Endodermal cell (in vitro differentiated cells): ENCODE measurements at places on chromosomes 11 and 22.

DNA sequence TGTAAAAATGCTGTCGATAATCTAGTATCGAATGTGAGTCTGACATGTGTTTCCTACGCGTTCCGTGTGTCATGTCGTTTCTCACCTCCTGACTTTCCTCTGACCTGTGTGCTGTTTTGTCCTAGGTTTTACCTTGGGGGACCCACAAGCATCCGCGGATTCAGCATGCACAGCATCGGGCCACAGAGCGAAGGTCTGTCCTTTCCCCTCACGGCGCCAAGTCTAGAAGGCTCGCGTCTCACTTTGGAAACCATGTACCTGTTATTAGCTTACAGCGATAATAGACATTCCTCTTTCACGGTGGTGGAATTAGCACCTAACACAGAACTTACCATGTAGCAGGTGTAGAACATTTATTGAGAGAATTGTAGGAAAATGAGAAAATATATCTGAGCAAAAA lies 28.6 kb downstream of the SAMM50 start:
- DNase-seq = no peak

DNA sequence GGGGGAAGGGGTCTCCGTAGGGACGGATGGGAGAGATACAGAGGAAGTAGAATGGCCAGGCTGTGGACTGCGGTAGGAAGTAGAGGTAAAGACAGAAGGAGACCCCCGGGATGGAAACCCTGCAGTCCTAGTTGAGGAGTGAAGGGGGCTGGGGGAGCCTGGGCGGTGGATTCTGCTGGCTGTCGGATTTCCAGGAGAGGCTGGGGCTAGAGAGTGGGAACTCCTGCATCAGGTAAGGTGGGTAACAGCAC lies 727 bp upstream of the SCARF2 start:
- no peak for DNase-seq

DNA sequence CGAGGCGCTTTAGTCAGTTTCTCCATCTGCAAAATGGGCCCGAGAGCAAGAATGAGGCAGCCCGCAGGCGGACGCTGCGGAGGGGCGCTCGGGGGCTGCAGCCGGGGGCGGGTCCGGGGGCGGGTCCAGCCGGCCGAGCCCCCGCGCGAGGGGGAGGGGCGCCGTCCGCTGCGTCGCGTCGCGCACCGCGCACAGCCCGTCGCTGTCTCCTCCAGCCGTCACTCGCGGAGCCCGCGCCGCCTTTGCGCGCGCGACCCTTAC lies 282 bp downstream of the PC start:
- DNase-seq = no peak

DNA sequence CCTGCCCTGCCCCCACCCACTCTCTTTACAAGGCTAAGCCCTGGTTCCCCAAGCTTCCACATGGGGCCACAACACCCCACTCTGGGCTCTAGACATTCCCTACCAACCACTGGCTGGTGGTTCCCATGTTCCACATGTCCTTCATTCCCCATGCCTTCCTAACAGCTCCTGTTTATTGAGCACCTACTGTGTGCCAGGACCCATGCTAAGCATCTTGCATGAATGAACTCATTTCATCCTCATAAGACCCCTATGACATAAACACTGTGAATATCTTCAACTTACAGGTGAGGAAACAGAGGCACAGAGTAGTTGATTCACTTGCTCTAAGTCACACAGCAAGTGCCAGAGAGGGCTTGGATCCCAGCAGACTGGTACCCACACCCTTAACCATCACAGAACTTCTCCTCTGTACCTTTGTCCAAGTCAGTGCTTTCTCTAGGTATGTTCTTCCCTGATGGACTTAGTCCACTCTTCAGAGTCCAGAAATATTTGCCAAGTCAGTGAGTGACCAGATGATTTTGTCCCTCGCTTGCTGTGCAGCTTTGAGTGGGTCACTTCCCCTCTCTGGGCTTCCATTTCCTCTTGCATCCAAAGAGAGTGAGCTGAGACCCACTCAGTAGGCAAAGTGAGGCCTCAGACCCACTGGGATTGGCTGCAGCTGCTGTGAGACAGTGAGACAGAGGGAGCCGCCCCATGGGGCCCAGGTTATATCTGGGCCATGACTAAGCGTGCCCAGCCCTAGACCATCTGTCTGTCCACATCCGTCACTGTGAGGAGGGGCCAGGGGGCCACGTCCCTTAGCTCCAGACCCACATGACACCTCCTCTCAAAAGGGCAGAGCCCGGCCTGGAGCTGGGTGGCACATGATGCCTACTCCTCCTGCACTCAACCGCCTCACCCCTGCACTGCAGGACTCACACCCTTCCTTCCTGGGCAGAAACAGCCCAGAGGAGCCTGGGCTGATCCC lies 132.4 kb downstream of the MN1 start:
- peak; percentile 68 for DNase-seq

- DNase-seq = peak; percentile 97
Measured at GRCh38 chr11:69915501-69916250, 96.5 kb upstream of the FGF3 start.

GRCh38 chr11:13184295-13184794 lies 93.2 kb upstream of the BMAL1 start:
- DNase-seq = no peak

GRCh38 chr11:5136261-5136660 lies 1.9 kb downstream of the OR52A5 start:
- no peak for DNase-seq

GRCh38 chr11:65141896-65142494 lies 7.7 kb upstream of the SYVN1 start:
- DNase-seq = peak; percentile 9

GRCh38 chr22:42256930-42257329 lies 13.5 kb downstream of the TCF20 start:
- DNase-seq = no peak

DNA sequence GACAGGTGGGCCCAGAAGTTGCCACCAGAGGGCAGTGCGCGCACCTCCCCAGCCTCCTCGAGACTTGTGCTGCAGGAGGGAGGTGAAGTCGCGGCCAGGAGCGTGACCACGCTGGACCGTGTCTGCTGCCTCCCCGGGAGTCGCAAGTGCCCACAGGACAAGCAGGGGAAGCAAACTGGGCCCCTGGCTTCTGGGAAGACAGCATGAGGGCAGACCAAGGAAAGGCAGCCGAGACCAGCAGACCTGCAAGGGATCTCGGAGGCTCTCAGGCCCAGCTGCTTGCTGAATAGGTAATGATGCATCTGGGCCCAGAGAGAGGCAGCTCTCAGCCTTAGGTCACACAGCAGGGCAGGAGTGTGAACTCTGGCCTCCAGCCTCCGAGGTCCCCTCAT lies 17.0 kb upstream of the IL2RB start:
- DNase-seq = peak; percentile 95

DNA sequence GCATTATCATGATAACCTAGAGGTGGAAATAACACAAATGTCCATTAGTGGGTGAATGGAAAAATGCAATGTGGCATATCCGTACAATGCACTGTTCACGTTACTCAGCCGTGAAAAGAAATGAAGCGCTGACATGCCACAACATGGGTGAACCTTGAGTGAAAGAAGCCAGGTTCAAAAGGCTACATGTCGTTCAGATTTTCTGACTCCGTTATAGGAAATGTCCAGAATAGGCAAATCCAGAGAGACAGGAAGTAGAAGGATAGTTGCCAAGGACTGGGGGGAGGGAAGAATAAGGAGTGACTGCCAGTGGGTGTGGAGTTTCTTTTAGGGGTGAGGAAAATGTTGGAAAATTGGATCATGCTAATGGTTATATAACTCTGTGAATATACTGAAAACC lies 133.8 kb downstream of the ATXN10 start:
- DNase-seq = no peak

DNA sequence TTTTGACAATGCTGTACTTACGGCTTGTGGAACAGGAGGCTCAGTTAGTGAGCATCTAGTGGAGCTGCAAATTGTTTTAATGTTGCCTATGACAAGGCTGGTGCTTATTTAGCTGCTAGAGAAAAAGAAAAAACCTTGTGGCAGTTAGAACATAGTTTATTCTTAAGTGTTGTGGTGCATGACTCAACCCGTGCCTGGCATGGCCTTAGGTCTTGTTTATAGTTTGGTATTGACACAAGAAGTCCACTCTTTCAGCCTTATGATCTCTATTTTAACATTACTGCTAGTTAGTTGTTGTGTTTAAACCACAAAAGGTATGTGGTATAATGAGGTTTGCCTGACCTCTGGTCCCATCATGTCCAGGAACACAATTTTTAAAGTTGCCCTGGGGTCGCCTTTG lies 744.6 kb downstream of the FAM181B start:
- no peak for DNase-seq

DNA sequence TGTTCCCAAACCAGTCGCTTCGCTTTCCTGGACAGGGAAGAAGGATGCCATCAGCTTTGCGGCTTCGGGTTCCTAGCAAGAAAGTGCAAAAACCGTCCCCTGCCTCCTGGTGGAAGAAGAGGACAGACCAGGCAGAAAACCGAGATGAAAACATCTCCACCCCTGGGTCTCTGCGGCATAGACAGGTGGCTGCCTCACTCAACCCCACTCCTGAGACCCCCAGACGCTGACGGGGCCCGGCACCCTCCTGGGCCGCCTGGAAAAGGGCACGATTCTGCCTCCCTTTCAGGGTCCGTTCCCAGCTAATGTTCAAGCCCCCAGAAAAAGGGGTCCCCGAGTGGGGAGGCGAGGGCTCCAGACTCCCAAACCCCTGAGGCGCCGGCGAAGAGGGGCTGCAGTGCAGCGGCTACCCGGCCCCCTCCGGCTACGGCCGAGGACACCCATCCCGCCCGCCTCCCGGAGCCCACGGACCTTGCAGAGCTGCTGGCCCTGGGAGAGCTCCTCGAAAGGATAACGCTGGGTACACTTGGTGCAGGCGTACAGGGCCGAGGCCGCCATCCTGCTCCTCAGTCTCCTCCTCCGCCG lies 569 bp downstream of the FAM76B start:
- DNase-seq = peak; percentile 82

- peak; percentile 97 for DNase-seq
Measured at GRCh38 chr11:9137293-9138132, 46.1 kb upstream of the SCUBE2 start.

- DNase-seq = no peak
Measured at GRCh38 chr11:33716243-33716642, 15.6 kb upstream of the C11orf91 start.

GRCh38 chr22:47552024-47552423 lies 789.6 kb downstream of the TBC1D22A start:
- DNase-seq = no peak

DNA sequence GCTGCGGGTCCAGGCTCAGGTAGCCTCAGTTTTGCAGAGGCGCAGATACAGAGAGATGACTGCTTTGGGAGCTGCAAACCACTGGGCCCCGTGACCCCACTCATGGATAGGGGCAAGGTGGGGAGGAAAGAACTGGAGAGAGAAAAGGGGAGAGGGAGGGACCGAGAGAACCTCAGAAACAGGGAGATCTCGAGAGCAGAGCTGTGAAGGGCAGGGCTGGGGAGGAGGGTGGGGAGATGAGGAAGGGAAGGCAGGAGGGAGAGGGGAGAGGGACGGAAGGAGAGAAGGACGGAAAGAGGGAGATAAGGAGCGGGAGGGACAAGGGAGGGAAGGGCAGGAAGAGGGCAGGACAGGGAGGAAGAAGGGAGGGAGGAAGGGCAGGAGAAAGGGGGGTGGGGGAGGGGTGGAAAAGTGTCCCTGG lies 46.3 kb downstream of the IGLL1 start:
- peak; percentile 75 for DNase-seq

DNA sequence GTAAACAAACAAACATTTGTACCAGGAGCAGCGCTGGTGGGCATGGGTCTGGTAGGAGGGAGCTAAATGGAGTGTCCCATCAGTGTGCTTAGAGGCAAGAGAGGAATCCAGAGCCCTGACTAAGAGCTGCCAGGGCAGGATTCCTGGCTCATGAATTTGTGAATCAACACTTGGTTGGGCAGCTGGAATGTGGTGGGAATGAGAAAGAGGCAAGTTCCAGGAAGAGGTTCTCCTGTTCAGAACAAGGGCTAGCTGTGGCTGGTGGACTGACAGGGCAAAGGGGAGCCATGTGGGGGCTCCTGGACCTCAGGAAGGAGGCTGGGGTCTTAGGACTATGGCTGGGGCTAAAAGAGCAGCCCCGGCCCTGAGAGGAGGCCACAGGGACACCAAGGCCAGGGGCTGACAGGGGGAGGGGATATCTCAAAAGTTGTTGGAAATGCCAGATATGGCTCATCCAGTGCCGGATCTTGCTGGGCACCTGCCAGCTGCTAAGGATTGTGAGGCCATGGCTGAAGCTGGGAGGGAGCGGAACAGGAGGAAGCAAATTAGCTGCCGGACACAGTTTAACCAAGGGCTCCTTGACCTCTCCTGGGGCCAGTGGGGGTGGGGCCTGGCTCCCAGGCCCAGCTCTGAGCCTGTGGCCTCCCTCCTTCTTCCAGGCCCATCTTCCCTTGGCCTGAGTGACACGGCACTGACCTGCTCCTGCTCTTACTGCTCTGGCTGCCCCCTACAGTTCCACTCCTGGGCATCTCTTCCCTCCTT lies 14.6 kb upstream of the P2RY6 start:
- peak; percentile 58 for DNase-seq

DNA sequence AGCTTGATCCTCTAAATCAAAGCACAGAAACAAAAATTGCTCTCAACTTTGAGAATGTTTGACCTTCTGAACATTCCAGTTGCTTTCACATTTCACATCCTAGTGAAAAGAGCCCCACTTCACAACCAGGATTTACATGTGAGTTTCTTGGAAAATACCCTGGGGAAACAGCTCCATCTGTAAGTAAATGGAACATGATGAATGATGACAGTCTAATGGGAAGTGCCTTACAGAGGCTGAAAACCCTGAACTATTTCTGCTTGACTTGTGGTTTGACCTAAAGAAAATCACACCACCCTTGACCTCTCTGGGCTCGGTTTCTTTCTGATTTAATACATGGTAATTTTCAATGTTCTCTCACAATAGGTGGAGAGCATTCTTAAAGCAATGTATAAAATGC lies 499.4 kb upstream of the API5 start:
- DNase-seq = no peak

DNA sequence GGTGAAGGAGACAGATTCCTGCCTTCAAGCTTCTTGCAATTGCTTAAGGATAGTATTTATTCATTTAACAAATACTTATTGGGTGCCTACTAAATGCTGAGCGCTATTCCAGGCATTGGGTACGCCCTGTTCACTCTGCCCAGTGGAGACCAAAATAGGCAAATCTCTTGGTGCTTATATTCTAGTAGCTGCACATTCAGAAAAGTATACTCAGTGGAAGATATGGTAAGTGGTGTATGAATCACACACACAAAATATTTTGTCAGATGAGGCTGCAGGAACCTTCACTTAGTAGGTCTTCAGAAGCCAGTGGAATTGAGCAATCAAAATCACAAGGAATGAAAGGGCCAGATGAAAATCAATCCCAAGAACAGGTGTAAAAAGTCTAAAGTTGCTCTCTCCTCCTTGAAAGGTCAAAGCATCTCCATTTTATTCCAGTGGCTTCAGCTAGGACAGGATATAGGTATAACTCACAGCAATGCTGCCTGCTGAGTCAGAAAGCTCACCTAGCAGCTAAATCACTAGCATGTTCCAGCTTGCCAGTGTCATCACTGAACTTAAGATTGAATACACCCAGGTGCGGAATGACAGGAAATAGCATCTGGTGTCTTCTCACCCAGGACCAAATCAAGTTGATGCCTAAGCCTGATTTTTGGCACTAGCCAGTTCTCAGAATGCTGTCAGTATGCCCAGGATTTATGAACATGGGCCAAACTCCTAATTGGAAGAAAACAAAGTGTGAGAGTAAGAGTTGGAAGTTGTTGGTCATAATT lies 83.9 kb downstream of the AMOTL1 start:
- DNase-seq = no peak

- no peak for DNase-seq
Measured at GRCh38 chr11:4798427-4799183, 5.6 kb downstream of the OR52R1 start.

- peak; percentile 26 for DNase-seq
Measured at GRCh38 chr22:47621253-47621652, 858.8 kb downstream of the TBC1D22A start.
